ENCODE measurements at places on chromosomes 5 and 9. TPM values are rescaled to one million over a fixed set of nuclear protein-coding genes. Genes with fewer than 3 reads are reported as not detected.

GRCh38 chr5:107805824-107806223 is 135.1 kb upstream of the EFNA5 start:
- DNase-seq, result no peak

Gene OR2Y1
- not detected for total RNA-seq

Gene ARID3C
- not detected for total RNA-seq

Gene SV2C
- not detected for total RNA-seq

- no peak for DNase-seq
Observed at GRCh38 chr9:87076825-87077224, 129.5 kb upstream of the GAS1 start.

Gene CRHBP
- total RNA-seq, result not detected

DNA sequence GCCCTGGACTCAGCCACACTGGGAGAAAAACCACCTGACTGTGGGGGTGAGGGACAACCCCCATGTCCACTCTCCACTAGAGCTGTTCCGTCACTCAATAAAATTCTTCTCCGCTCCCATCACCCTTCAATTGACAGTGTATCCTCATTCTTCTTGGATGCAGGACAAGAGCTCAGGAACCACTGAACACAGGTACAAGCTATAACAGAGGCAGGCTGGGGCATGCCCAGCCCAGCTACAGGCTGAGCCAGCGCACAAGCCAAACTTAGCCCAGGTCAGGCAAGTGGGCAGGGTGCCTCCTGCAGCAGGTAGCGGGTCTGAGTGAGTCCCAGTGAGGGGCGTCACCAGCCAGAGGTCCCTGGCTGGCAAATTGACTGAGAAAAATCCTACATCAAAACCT is 183.4 kb downstream of the HINT1 start:
- DNase-seq, result no peak

DNA sequence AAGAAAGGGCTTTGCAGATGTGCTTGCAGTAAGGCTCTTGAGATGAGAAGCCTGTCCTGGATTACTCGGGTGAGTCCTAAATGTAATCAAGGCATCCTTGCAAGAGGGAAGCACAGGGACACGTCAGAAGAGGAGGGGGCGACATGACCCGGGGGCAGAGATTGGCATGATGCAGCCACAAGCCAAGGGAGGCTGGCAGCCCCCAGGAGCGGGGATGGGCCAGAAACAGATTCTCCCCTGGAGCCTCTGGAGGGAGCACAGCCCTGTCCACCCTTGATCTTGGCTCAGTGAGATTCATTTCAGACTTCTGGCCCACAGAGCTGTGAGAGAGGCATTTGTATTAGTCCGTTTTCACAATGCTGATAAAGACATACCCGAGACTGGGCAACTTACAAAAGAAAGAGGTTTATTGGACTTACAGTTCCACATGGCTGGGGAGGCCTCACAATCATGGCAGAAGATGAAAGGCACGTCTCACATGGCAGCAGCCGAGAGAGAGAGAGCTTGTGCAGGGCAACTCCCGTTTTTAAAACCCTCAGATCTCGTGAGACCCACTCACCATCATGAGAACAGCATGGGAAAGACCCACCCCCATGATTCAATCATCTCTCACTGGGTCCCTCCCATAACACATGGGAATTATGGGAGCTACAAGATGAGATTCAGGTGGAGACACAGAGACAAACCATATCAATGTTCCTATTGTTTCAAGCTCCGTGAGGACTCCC is 76.1 kb downstream of the ADAMTS2 start:
- DNase-seq, result no peak

DNA sequence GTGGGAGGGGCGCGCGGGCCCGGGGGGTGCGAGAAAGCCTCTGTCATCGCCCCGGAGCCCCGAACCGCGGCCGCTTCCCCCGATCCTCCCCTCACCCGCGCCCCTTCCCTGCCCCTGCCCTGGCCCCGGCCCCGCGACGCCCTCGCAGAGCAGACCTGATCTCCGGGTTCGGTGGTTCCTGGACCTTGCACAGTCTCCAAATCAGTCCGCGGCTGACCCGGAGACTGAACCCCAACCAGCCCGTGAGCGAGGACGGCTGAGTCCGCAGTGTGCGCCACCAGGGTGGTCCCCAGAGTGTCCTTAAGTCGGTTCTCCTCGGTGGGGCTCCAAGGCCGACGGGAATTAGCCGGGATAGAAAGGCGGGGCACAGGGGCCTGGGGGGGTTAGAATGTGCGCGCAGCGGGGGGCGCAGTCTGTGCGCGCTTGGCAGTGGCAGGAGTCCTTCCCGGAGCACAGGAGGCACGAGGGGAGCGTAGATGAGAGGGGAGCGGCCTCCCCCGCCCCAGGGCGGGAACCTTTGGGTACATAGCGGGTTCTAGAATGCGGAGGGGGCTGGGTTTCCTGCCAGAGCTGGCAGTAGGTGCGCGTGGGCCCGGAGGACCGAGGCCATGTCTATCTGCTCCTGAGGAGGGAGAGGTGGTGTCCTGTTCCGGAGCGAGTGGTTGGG is 779 bp downstream of the PKN3 start:
- DNase-seq, result no peak

- DNase-seq, result no peak
Observed at GRCh38 chr5:154861946-154862345, 3.5 kb downstream of the CNOT8 start.

Gene GARNL3
- 0.86 TPM for total RNA-seq

DNA sequence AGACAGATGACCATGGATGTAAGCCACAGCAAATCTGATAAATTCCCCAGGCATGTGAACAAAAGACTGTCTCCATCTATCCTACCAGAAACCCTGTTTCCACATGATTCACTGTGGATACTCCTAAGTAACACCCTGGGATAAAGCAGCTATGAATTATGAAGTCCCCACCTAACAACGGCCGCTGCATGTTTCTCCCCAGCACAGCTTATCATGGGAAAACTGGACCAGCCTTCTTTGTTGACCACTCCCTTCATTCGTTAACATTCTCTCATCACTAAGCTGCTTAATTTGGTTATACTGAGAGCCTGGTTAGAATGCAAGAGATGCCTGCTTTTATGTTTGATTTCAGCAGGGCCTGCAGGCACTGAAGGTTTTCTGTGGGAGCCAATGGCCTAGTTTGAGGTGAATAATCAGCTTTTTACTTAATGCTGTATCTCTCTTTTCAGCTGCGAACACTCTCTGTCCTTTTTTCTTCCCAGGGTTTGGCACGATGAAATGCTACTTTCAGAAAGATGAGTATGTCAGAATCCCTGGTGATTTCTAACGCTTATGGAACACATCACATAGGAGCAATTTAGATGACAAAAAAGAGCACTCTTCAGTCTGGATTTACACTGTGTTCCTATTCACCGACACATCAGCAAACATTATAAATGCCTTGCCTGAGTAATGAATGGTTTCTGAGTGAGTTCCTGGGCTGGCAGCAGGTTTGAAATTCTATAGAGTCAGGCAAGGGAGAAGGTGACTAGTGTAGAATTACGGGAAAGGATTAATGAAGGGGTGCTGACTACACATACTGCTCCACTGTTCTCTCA is 318.4 kb upstream of the ZNF608 start:
- no peak for DNase-seq

Gene ZNF618
- total RNA-seq, result 15.1 TPM

GRCh38 chr5:167255926-167256325 is 1035.5 kb upstream of the WWC1 start:
- DNase-seq, result no peak

Gene PRLR
- 3.5 TPM for total RNA-seq

DNA sequence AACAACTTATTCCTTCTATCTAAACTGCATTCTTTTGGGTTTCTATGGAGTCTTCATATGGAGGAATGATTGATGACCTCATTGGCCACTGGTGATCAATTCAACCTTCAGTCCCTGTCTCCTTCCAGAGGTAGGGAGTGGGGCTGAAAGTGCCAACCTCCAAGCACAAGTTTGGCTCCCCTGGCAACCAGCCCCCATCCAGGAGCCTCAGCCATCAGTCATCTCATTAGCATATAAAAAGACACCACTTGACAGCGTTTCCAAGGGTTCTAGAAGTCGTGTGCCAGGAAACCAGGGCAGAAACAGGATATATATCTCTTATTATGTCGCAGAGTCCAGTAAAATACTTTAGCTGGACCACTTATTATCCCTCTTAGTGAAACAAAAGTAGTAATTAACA is 9.8 kb downstream of the SLC31A2 start:
- DNase-seq, result no peak

DNA sequence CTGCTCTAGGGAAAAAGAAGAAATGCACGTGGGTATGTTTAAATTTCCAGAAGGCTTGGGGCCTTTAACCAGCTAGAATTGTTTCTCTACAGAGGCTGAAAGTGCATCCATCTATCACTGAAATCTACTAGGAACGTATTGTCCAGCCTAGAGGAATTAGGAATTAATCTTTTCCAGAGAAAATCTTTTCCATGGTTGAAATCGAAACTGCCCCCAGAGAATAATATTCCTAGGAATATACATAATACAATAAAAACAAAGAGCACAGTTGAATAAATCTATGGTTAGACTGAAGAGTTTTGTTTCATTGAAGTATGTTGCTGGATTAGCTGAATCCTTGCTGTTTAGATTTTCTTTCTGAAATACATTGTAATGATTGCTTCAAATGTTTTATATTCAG is 378.5 kb downstream of the PLK2 start:
- no peak for DNase-seq

Gene TRPM6
- under 0.01 TPM for total RNA-seq

GRCh38 chr5:110371725-110372041 is 354.8 kb downstream of the TMEM232 start:
- DNase-seq, result no peak

Gene SPINK6
- total RNA-seq, result not detected

GRCh38 chr9:34892886-34893285 is 65.2 kb upstream of the PHF24 start:
- DNase-seq, result no peak

GRCh38 chr9:133658442-133659431 is 22.6 kb downstream of the DBH start:
- peak; percentile 63 for DNase-seq

- no peak for DNase-seq
Observed at GRCh38 chr5:78077369-78078068, 217.0 kb downstream of the AP3B1 start.

Gene CCNO
- 0.32 TPM for total RNA-seq

GRCh38 chr5:73648515-73648914 is 22.5 kb downstream of the ARHGEF28 start:
- no peak for DNase-seq

Gene GNA14
- 6.5 TPM for total RNA-seq

DNA sequence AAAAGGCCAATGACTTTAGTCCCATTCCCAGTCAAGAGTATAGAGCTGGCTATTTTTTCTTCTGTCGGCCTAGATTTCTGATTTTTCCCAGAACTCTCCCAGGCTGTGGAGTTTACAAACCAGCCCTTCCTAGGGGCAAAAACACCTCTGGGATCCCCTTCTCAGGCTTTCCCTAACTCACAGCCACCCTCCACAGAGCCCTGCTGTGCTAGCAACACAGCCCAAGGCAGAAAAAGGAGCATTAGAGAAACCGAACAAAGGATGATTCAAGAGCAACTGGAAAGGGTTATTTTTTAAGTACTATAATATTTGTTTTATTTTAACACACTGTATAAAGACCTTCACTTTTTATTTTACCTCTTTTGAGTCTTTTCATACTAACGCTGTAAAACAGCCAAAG is 234.8 kb downstream of the GLIS3 start:
- no peak for DNase-seq

DNA sequence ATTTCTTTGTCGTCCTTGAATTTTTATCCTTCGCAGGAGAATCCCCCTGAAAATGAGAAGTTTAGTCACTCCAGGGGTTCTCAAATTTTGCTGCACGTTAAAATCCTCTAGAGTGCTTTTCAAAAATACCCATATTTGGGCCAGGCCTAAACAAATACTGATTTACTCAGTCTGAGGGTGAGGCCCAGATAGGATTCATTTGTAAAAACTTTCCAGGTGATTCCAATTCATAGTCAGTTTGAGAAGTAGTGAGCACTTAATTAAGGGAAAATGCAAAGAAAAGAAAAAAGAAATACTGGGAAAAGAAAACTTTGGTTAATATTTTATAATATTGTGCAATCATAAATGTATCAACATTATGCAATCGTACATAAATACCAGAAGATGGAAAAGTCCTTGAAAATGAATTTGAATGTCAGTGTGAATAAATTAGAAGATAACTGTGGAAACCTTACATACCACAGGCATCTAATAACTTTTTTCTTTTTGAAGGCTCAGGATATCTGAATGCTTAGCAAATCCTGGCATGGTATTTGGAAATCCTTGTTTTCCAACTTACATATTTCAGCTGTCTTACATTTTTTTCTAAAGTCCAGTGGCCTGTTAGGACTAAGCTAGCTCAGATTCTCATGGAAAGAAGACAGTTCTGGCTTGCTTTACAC is 116.5 kb upstream of the DAPK1 start:
- DNase-seq, result peak; percentile 89

Gene KIAA1958
- 1.7 TPM for total RNA-seq

DNA sequence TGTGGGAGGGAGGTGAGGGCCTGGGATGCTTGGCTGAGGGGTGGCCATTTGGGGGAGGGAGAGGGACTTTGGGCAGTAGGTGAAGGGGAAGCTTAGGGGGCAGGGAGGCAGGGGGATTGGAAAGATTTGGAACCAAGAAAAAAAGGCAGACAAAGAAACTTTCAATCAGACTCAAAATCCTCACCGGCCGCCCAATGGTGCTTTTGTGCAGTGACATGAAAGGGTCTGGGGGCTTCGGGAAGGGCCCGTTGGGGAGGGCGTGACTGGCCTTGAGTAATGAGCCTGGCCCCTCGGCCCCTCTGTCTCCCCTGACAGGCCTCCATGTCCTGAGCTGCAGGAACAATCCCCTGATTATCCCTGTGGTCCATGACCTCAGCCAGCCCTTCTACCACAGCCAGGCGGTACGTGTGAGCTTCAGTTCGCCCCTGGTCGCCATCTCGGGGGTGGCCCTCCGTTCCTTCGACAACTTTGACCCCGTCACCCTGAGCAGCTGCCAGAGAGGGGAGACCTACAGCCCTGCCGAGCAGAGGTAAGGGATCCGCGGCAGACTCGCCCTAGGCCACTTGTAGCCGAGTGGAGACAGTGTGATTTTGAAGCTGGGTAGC is 181.1 kb downstream of the PAPPA start:
- DNase-seq, result no peak

Measured in fibroblast of villous mesenchyme (primary cell).